Activated CD4-positive, alpha-beta T cell treated with anti-CD3 and anti-CD28 coated beads, Interleukin-2, amount 10 ng/mL, durations not matched to agents 7 days and 5 days (primary cell): ENCODE measurements at places on chromosomes 16 and 17. TPM values are rescaled to one million over a fixed set of nuclear protein-coding genes. Genes with fewer than 3 reads are reported as not detected.

PRR15L gene
- not detected for total RNA-seq

SCGB1C2 gene
- not detected for total RNA-seq

UBE2O gene
- total RNA-seq: 31.3 TPM

MT1G gene
- total RNA-seq: 8.0 TPM

MPP2 gene
- 0.69 TPM for total RNA-seq

DNA sequence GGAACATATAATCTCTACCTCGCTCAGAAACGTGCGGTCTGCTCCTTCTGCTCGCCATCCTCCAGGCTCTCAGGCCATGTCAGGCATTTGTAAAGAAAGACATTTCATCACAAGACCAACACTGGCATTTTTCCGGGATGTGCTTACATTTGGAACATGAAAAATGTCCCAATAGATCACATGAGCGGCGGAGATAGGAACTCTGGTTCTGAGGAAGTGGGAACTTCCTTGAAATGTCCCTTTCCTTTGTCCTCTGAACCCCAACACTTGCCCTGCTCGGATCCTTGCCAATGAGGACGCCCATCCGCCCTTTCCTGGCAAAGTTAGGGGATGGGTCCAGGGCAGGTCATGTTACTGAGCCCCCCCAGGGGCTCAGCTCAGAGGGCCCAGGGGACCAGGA lies 130.5 kb downstream of the MAF start:
- H3K4me3 ChIP-seq: no peak overlapping the region
- peaks cover 4% of the 10 kb centered on the region for H3K27me3 ChIP-seq
- no peaks in the 10 kb centered on the region for H3K36me3 ChIP-seq
- no peaks in the 10 kb centered on the region for H3K4me1 ChIP-seq

- H3K36me3 ChIP-seq: peaks cover 5% of the 10 kb centered on the region
- peak within 1 kb of the TSS; percentile 76 for H3K4me3 ChIP-seq
- H3K4me1 ChIP-seq: peaks cover 38% of the 10 kb centered on the region
- H3K27me3 ChIP-seq: peaks cover 47% of the 10 kb centered on the region
- H3K27ac ChIP-seq: peak within 1 kb of the TSS; percentile 81
- no peak for DNase-seq
These were observed at the start of gene MMP25 for GRCh38 chr16:3045758-3046640. TSS of gene MMP25 (plus strand) at chr16:3046561. CDS start at chr16:3046918, 357 bp downstream.

DNA sequence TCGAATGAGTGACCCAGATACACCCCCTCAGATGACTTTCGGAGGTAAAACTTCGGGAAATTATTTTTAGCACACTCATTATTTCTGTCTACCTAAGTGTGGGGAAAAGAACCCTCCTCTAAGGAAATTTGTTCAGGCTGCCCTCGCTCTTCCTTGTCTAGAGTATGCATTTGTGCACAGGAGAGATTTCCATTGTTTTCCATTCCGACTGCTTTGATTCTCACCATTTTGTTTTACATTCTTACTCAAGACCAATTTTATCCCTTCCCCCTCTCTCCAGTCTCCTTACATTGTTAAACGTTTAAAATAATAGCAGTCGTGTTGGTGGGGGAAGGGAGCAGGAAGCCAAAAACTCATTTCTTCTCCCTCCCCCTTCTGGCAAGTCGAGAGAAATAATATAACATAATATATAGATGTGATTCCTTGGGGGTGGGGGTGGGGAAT lies 1.5 kb upstream of the CHD3 start:
- no peak overlapping the region for H3K27ac ChIP-seq
- no peak overlapping the region for H3K4me3 ChIP-seq
- peaks cover 13% of the 10 kb centered on the region for H3K4me1 ChIP-seq
- no peaks in the 10 kb centered on the region for H3K27me3 ChIP-seq
- H3K36me3 ChIP-seq: peaks cover 27% of the 10 kb centered on the region

DNA sequence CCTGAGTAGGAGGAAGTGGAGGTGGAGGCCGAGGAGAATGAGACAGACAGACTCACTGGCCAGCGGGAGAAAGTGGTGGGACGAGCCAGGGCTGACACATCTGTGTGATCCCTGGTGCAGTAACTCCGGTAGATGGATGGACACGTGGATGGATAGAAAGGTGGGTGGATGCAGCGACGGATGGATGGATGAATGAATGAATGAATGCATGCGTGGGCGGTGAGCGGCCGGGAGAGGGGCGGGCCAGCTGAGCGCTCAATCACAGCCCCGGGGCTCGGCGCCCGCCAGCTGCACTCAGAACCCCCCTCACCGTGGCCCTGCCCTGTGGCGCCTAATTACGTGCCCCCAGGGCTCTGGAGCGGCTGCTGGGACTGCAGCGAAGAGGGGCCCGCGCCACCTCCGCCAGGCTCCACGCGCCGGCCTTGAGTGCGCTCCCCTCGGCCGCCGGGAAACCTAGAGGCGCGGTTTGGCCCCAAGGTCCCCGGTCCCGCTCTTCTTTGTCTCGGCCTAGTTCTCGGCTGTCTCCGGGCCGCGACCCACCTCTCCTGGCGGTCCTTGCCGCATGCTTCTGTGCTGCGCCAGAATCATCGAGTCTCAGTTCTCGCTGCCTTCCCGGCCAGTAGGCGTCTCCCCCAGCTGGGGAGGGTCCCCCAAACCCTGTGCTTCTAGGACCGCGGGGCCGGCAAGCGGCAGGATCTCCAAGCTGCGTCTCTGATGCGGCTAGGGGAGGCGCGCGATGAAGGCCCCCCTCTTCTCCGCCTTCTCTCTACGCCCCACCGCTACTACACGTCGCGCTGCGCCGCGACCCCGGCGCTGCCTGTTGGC lies 41.0 kb downstream of the RAI1 start:
- no peak for DNase-seq
- no peak overlapping the region for H3K4me3 ChIP-seq
- peaks cover 46% of the 10 kb centered on the region for H3K27me3 ChIP-seq
- H3K36me3 ChIP-seq: peaks cover 8% of the 10 kb centered on the region
- H3K4me1 ChIP-seq: peaks cover 39% of the 10 kb centered on the region

GRCh38 chr16:27291106-27291505 lies 22.5 kb upstream of the NSMCE1 start:
- H3K27ac ChIP-seq: no peak overlapping the region
- no peak for DNase-seq
- no peaks in the 10 kb centered on the region for H3K27me3 ChIP-seq

DNA sequence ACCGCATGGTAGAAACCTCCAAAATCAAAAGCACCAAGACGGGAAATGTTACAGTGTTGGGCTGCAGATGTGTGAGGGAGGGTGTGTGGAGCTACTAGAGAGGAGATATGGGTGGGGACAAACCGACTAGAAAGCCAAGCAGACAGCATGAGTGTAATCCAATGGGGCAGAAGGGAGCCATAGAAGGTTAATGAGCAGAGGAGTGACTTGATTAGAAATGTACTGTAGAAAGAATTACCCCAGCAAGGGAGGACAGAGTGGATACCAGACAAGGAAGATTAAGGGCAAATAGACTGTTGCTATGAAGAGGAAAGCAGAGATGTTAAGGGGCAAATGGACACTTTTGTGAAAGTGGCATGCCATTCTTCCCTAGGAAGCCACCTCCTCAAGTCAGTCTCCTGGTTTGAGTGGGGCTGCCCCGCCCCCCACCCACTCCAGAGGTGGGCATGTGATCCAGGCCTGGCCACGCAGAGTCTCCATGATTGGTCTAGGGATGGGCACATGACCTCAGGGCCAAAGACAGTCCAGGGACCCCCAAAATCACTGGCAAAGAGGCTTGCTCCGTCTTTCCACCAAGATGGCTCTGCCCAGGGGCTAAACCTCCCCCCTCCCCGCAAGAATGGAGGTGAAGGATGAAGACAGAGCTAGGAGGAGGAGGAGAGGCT lies 4.3 kb downstream of the COTL1 start:
- H3K27ac ChIP-seq: peak overlapping the region; percentile 78
- H3K36me3 ChIP-seq: peaks cover 80% of the 10 kb centered on the region
- H3K27me3 ChIP-seq: no peaks in the 10 kb centered on the region
- H3K4me1 ChIP-seq: peaks cover 78% of the 10 kb centered on the region

DNA sequence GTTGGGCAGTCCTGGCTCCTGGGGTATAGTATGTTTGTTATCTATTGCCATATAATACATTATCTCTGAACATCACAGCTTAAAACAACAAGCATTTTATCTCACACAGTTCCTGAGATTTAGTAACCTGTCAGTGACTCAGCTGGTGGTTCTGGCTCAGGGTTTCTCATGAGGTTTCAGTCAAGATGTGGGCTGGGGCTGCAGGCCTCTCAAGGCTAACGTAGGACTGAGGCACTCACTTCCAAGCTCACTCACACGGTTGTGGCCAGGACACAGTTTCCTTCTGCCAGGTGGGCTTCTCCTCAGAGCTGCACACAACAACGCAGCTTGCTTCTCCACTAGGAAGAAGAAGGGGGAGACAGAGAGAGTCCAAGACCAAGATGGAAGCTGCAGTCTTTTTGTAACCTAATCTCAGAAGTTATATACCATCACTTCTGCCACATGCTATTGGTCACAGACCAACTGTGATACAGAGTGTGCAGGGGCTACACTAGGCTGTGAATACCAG lies 10.3 kb upstream of the MED13 start:
- peaks cover 31% of the 10 kb centered on the region for H3K27me3 ChIP-seq
- H3K27ac ChIP-seq: no peak overlapping the region
- peaks cover 4% of the 10 kb centered on the region for H3K4me1 ChIP-seq
- no peak overlapping the region for H3K4me3 ChIP-seq
- no peaks in the 10 kb centered on the region for H3K36me3 ChIP-seq

- H3K36me3 ChIP-seq: no peaks in the 10 kb centered on the region
- no peak overlapping the region for H3K4me3 ChIP-seq
- H3K4me1 ChIP-seq: no peaks in the 10 kb centered on the region
These were observed 268.8 kb upstream of the RPL38 start for GRCh38 chr17:73934696-73935095.

DNA sequence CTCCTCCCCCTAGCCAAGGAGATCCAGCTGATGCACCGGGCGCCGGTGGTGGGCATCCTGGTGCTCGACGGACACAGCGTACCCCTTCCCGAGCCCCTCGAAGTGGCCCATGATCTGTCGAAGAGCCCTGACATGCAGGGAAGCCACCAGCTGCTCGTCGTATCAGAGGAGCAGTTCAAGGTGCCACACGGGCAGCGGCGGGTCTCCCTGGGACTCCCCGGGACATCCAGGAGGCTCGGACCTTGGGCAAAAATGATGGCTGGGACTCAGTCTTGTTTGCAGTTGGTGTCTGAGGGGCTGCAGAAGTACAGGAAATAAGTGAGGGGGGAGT lies 15.8 kb upstream of the MYO15B start:
- H3K4me3 ChIP-seq: no peak overlapping the region
- no peaks in the 10 kb centered on the region for H3K36me3 ChIP-seq
- no peak overlapping the region for H3K27ac ChIP-seq

GRCh38 chr17:48625495-48626244 lies 488 bp downstream of the HOXB9 start:
- H3K27me3 ChIP-seq: peaks cover 87% of the 10 kb centered on the region
- H3K4me1 ChIP-seq: peaks cover 13% of the 10 kb centered on the region
- H3K4me3 ChIP-seq: peak overlapping the region; percentile 62
- H3K36me3 ChIP-seq: no peaks in the 10 kb centered on the region
- peak; percentile 30 for DNase-seq

DNA sequence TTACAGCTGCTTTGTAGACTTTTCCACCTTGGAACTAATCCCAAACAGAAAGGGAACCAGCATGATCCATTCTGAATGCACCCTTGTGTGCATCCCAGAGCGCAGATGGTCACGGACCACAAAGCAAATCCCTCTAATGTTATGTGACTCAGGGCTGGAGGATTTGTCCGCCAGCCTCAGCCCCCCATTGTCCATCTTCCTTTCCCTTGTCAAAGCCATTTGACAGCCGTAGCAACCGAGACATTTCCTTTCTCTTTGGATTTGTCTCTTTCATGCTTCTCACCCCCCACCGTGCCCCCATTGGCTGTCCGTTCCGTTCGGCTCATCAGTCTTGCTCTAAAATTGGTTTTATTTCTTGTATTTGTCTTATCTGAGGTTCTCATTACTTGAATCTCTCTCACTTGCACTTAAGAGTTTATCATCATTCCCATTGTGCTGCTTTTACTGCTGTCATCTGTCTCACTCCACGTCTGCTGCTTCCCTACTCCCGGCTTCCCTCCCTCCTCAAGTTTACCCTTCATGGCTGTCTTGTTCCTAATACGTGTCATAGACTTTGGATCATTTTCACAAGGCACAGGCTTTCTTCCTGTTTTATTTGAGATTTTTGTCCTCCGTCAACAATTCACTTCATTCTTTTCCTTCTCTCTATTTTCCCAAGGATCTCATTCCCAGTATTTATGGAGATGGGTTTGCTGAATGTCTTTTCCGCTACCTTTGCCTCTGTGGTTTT lies 163.4 kb upstream of the ERCC4 start:
- H3K4me3 ChIP-seq: no peak overlapping the region
- H3K27ac ChIP-seq: no peak overlapping the region
- DNase-seq: no peak
- H3K27me3 ChIP-seq: no peaks in the 10 kb centered on the region

DNA sequence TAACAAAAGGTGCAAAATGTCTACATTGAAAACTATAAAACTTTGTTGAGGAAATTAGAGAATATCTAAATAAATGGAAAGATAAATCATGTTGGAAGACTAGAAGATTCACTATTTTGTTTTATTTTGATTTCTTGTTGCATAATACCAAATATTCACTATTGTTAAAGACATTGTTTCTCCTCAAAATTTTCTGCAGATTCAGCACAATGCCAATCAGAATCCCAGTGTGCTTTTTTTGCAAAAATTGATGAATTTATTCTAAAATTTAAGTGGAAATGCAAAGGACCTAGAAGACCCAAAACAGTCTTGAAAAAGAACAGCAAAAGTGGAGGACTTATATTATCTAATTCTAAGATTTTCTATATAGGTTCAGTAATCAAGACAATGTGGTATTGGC lies 40.4 kb downstream of the TTLL6 start:
- peaks cover 45% of the 10 kb centered on the region for H3K27me3 ChIP-seq
- no peaks in the 10 kb centered on the region for H3K36me3 ChIP-seq
- DNase-seq: no peak

- peaks cover 55% of the 10 kb centered on the region for H3K4me1 ChIP-seq
- DNase-seq: no peak
- no peak overlapping the region for H3K4me3 ChIP-seq
- H3K27me3 ChIP-seq: no peaks in the 10 kb centered on the region
- no peak overlapping the region for H3K27ac ChIP-seq
These were observed 9.1 kb downstream of the DEXI start for GRCh38 chr16:10932959-10933710.

- peaks cover 79% of the 10 kb centered on the region for H3K4me1 ChIP-seq
- H3K4me3 ChIP-seq: no peak overlapping the region
- peaks cover 66% of the 10 kb centered on the region for H3K36me3 ChIP-seq
- no peaks in the 10 kb centered on the region for H3K27me3 ChIP-seq
- H3K27ac ChIP-seq: no peak overlapping the region
- DNase-seq: no peak
These were observed 192.7 kb downstream of the RPTOR start for GRCh38 chr17:80737106-80738019.
